ENCODE measurements at places on chromosomes 3 and 15.

DNA sequence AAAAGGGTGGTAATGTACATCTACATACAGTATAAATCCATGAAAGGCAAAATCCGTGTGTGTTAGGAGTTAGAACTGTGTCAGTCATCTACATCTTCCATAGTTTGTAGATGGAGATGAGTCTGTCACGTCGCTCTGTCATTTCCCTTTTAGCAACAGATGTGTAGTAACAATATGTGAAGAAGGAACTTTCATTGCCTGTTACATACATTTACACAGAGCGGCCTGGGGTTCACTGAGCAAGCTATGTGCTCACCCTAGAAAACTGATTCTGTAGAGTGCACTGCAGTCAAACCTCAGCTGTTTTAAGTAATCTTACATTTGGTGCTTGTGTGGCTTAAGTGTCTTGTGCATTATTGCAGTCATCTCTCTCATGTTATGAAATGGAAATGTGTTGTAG lies 41.6 kb upstream of the AP3B2 start:
- no peak for DNase-seq

GRCh38 chr15:58503139-58504027 lies 71.6 kb downstream of the LIPC start:
- DNase-seq, result no peak

DNA sequence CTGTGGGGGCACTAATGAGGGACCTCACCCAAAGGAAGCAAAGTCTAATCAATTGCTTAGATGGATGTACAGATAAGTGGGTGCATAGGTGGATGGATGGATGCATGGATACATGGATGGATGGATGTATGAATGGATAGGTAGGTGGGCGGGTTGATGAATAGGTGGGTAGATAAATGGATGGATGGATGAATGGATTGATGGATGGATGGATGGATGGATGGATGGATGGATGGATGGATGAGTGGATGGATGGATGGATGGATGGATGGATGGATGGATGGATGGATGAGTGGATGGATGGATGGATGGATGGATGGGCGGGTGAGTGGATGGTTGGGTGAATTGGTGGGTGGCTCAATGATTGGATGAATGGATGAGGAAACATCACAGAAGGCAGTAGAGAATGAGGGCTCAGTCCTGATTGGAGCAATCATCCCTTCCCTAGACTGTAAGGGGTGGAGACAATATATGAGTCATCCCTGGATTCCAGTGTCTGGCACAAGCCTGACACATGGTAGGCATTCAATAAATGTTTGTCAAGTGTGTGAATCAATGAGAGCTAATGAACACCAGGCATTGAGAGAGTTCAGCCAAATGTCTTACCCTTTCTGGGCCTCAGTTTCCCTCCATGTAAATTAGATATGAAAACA lies 40.4 kb upstream of the PXYLP1 start:
- no peak for DNase-seq

DNA sequence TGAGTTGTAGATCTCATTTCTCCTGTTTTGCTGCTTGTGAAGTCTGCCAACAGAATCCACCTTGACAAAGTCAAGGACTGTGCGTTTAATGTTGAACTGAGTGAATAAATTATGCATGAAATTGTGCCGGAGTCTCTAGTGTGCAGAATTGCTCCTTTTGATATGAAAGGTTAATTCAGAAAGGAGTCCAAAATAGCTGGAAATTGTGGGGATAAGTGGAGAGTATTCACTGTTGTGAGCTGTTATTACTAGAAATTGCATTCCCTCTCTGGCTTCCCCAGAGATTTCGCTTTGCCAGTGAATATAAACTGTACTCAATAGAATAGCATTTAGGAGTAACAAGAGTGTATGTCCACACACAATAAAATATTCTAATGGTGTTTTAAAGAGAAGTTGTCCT lies 43.1 kb downstream of the SAMMSON start:
- no peak for DNase-seq

DNA sequence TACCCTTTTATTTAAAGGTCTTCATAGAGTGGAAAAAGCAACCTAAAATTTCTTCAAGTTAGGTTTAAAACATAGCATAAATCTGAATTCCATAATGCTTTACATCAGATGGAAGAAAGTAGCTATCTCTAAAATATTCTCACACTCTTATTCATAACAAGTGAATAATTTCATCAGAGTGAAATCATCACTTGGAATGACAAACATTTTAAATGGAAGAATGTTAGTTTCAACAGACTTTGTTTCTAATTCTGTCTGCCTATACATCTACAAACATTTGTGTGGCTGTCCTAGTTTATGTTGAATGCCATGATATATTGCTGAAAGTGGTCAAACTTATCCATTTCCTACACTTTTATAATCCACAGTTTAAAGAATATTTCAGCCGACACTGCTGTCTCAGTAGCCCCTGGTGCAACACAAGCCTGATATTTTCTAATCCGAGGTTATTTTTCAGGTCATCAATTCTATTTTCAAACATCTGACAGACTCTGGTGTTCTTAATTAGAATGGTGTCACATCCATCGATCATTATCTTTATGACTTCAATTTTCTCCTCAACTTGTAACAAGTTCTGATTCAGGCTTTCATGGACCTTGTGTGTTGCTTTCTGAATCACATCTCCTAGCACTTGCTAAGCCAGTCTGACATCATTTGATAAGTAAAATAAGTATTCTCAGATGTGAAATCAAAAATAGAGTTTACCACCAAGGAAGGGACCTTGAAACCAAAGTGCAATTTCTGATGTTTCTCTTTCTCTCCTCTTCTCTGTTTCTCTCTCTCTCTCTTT lies 17.1 kb upstream of the CNTN3 start:
- no peak for DNase-seq

- no peak for DNase-seq
Measured at GRCh38 chr3:33886015-33886414, 87.6 kb downstream of the PDCD6IP start.

DNA sequence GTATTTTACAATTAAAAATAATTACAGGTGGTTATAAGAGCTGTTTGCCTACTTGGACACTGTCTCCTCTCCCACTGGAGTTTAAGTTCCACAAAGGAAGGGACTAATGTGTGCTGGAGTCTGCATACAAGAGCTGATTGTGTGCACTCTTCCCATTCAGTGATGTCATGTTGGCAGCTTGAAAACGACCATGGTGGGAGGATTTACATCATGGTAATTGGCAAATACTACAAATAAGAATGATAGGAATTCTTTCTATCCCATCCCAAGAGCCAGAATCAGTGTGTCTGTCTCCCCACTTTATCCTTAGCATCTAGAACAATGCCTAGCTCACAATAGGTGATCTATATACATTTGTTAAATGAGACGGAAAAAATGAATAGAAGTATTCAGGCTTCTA lies 14.1 kb downstream of the ITGA11 start:
- no peak for DNase-seq
